ENCODE measurements at places on chromosomes 4 and X. TPM values are rescaled to one million over a fixed set of nuclear protein-coding genes. Genes with fewer than 3 reads are reported as not detected.

Gene XAGE2
- not detected for total RNA-seq

Gene KCNE5
- total RNA-seq: not detected

Gene DCAF8L2
- total RNA-seq: not detected

Gene HPGDS
- total RNA-seq: not detected

Gene NEUROG2
- not detected for total RNA-seq

Gene ZCCHC12
- total RNA-seq: not detected

Gene MAGEB18
- not detected for total RNA-seq

Gene SSX5
- not detected for total RNA-seq

Gene FANCB
- 17.3 TPM for total RNA-seq

Gene GBA3
- total RNA-seq: not detected

GRCh38 chr4:4362991-4363697, 23.8 kb upstream of the NSG1 start:
- no peak for DNase-seq

DNA sequence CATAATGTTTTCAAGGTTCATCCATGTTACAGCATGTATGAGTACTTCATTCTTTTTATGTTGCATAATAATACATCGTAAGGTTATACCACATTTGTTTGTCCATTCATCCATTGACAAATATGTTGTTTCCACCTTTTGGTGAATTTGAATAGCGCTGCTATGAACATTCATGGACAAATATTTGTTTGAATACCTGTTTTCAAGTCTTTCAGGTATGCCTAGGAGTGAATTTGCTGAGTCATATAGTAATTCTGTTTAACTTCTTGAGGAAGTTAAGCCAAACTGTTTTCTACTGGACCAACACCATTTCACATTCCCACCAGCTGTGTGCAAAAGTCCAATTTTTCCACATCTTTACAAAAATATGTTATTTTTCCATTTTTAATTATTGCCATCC, 31.5 kb downstream of the IRS4 start:
- no peak for DNase-seq

DNA sequence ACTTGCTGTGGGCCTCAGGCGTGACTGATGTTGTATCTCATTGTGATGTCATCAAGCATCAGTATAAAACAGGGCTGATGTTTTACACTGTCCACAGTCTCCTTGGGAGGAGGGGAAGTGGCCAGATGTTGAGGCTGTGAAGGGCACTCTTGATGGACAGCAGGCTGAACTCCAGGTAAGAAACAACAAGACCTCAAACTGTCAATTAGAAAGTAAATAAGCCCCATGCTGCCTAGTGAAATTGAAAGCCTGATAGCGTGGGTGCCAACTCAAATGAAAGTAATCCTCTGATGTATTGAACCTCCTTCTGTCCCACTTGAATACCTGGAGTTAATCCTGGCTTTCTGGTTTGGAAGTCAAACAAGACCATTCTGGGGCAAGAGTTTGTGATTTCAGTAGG, 19.7 kb downstream of the VSIG1 start:
- no peak for DNase-seq

GRCh38 chr4:24914460-24914859, 1.6 kb upstream of the CCDC149 start:
- no peak for DNase-seq

GRCh38 chrX:108307132-108308085, 130.8 kb downstream of the COL4A6 start:
- no peak for DNase-seq

- no peak for DNase-seq
These were observed 63.4 kb downstream of the DCAF12L1 start for GRCh38 chrX:126489116-126489695.

- DNase-seq: no peak
These were observed 29.2 kb downstream of the SULT1B1 start for GRCh38 chr4:69731241-69731640.

GRCh38 chr4:24881508-24882196, 31.2 kb downstream of the CCDC149 start:
- DNase-seq: no peak

GRCh38 chr4:89528526-89529133, 221.0 kb upstream of the GPRIN3 start:
- no peak for DNase-seq

GRCh38 chrX:155997436-155997835, at the start of gene IL9R:
IL9R (plus strand) TSS chrX:155997696; CDS start chrX:155997760, 64 bp downstream.
- no peak for DNase-seq

DNA sequence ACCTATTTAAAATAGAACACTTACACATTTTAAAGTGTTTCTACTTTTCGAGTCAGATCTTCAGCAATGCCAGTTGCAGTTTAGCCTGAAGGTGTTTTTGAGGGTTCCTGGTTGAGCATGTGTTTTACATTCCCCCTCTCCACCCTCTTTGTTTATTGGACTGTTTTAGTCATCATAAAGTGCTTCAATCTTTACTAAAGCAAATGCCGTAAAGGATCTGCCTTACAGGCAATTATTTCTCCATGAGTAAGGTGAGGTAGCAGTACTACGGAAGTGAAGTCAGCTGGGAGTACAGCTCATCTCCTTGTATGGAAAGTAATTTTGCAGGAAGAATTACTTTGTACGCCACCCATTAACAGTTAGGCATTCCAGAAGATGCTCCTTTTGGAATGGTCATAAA, 36.9 kb downstream of the PDLIM5 start:
- DNase-seq: peak; percentile 51

DNA sequence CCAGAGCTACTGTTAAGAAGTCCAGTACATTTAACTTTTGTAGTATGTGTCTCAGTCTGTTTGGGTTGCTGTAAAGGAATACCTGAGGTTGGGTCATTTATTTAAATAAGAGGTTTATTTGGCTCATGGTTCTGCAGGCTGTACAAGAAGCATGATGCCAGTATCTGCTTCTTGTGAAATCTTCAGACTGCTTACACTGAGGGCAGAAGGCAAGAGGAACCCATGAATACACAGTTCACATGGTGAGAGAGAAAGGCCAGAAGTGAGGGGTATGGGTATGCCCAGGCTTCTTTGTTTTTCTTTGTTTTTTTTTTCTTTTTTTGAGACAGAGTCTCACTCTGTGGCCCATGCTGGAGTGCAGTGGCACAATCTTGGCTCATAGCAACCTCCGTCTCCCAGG, 6.0 kb upstream of the CISD2 start:
- no peak for DNase-seq

- DNase-seq: no peak
These were observed 12.2 kb downstream of the NOCT start for GRCh38 chr4:139027776-139028175.

- no peak for DNase-seq
These were observed 15.9 kb upstream of the ZIC3 start for GRCh38 chrX:137549851-137550664.

DNA sequence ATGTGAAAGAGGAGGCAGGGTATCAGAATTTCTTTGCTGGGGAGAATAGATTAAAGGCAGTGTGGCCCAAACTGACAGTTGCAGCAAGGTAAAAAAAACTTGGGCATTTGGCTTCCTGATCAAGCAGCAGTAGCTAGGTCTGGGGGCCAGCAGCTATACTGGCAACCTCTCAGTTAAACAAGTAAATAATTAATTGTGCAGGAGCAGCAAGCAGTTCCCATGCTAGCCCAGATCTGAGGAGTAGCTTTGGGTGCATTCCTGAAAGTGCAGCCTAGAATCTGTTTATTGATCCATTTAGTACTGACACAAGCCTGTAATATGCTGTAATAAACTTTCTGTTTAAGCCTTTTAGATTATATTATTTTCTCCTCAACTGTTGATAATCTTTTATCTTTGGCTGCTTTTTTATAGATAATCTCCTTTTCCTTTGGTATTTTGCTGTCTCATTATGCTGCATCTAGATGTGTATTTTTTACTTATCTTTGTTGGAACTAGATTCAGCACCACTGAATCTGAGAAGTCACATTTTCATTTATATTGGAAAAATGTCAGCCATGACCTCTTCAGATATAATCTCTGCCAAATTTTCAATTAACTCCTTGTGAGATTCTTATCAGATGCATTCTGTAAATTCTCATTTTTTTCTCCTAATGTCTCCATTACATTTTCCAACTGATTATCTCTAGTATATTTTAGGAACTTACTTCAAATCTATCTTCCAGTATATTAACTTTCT, 276.3 kb downstream of the STPG2 start:
- DNase-seq: no peak

All from fibroblast of villous mesenchyme (primary cell).